ENCODE measurements at places on chromosomes 1 and 21. TPM values are rescaled to one million over a fixed set of nuclear protein-coding genes. Genes with fewer than 3 reads are reported as not detected.

GRCh38 chr1:242412921-242413320, 111.6 kb downstream of the PLD5 start:
- DNase-seq: no peak

GRCh38 chr1:1778663-1779319, 521 bp upstream of the NADK start:
- DNase-seq: peak; percentile 90

DNA sequence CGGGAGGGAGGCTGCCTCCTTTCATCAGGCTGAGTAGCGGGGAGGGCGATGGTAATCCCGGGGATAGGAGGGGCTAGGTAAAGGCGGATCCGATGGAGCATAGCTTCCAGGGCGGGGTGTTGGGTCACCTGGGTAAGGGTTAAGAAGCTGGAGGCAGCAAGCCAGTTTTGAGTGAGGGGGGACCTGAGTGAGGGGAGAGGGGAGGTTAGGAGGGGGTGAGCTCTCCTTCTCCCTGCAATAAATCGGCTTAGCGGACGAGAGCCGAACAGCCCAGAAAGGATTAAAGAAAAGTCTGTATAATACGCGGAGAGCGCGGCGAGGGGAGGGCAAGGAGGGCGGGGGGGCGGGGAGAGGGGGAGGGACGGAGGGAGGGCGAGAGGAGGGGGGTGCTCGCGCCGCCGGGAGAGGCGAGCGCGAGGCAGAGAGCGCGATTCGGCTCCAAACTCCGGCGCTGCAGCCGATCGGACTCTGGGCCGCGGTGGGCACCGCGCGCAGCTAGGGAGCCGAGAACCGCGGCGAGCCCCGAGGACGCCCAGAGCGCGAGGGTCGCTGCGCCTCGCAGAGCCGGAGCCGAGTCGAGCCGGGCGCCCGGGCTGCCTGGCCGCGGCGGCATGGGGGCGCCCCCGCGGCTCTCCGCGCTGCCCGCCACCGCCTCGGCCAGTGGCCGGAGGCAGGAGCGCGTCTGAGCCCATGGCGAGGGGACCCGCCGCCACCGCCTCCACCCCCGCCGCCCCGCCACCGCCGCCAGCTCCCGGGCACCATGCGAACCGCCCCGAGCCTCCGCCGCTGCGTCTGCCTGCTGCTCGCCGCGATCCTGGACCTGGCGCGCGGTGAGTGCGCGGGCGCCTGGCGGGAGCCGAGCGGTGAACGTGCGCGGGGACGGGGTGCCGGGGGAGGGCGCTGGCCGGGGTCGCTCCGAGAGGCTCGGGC, at the start of gene IGSF21:
TSS of gene IGSF21 (plus strand) at position 430 of the 930 bp plus-strand sequence. CDS start at position 761, 331 bp downstream.
- DNase-seq: peak; percentile 68

Gene OR2T11
- not detected for total RNA-seq
